ENCODE measurements at places on chromosomes 12 and 14. TPM values are rescaled to one million over a fixed set of nuclear protein-coding genes. Genes with fewer than 3 reads are reported as not detected.

- DNase-seq = no peak
Observed at GRCh38 chr12:92438641-92439419, 264.0 kb upstream of the PLEKHG7 start.

DNA sequence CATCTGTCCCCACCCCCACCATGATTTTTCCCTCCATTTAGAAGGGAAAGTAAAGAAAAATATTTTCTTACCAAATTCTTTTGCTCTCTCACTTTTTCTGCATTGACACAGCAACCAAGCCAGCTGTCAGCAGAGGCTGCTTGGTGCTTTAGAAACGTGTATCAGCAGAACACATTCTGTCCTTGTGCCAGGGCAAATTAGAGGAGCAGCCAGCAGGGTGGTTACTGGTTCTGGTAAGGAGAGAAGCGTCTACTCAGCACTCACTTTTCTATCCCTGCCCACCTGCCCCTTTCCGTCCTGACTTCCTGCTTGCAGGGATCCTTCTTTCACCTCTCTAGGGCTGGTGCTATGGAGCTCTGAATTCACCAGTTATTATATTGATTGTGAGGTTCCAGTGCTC, 327.5 kb upstream of the PDE3A start:
- DNase-seq = no peak

The TAS2R42 gene
- total RNA-seq = not detected

DNA sequence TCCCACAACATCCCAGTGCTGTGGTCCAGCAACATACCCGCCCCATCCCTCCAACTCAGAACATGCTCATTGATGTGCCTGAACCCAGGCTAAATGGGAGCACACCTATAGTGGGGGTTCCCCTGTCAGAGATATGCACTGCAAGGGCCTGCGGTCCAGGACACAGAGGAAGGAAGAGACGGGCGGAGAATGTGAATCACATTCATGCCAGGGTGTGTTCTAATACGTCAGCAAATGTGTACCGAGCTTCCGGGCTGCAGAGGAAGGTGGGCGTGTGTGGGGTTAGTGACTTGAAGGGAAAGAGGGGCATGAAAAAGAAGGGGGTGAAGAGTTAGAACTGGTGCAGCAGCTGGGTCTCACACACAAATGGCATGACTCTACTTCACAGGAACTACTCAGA, 83.7 kb downstream of the DPF3 start:
- DNase-seq = no peak

- no peak for DNase-seq
Observed at GRCh38 chr14:50669441-50669986, 1.4 kb upstream of the SAV1 start.

Measured in Panc1 (cell line).